ENCODE measurements at places on chromosomes 7 and 10.

GRCh38 chr10:127125331-127125730, 71.1 kb downstream of the INSYN2A start:
- DNase-seq: no peak

DNA sequence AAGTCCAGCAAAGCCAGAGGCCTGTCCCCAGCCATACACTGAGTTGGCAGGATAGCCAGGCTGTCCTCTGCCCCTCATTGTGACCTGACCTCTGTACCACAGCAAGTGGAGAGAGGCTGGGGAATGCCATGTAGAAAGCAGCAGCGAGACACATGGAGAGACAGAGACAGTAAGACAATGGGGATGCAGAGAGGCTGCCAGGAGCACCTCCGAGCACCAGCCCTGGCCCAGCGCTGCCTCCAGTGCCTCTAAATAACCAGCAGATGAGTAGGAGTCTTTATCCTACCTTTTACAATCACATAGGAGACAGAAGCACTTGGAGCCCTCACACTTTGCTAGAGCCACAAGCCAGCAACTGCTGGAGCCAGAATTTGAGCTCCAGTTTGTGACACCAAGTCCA, 8.1 kb downstream of the GDF2 start:
- DNase-seq: no peak

DNA sequence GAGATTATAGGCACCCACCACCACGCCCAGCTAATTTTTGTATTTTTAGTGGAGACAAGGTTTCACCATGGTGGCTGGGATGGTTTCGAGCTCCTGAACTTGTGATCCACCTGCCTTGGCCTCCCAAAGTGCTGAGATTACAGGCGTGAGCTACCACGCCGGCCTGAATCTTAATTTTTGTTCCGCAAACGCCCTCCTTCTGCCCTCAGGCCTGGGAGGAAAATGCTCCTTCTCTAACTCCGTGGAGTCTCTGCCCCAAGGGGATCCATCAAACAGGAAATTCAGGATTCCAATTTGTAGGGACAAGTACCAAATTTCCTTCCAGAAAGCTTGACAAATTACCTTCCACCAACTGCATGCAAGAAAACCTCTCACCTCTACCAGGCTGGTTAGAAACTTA, 43.2 kb downstream of the RBAK start:
- DNase-seq: no peak

DNA sequence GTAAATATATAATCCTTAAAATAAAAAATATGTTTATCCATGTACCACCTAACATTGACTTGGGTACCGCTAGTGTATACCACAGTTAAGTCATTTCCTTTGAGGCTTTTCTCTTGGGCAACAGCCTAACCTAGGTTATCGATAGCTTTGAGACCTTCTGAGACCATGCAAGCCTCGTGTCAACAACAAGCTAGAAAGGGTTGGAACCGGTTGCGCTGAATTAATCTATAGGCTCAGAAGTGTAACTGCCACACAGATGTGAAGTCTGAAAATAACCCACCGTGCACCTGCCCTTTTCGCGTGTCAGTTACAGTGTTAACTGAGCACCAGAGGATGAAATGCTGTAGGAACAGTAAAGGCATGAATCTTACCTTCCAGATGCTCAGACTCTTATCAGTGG, 59.8 kb downstream of the ARID5B start:
- no peak for DNase-seq

DNA sequence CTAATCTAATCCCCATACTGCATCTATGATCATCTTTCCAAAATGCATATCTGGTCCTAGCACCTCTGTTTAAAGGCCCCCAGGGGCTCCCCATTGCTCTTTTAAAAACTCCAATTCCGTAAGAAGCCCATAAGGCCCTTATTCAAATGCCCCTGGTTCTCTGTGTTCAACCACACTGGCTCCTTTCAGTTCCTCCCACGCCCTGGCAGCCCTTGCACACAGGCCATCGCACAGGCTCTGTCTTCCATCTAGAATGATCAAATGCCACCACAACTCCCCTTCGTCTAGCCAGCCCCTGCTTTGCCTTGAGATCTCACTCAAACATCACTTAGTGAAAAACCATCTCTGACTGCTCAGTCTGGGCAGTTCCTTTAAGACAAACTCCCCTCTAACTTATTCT, 112.9 kb upstream of the LYZL2 start:
- no peak for DNase-seq
